HL-60 (cell line): ENCODE measurements at places on chromosomes 6 and 20.

GRCh38 chr20:40359131-40359912 lies 329.7 kb downstream of the MAFB start:
- DNase-seq, result no peak

DNA sequence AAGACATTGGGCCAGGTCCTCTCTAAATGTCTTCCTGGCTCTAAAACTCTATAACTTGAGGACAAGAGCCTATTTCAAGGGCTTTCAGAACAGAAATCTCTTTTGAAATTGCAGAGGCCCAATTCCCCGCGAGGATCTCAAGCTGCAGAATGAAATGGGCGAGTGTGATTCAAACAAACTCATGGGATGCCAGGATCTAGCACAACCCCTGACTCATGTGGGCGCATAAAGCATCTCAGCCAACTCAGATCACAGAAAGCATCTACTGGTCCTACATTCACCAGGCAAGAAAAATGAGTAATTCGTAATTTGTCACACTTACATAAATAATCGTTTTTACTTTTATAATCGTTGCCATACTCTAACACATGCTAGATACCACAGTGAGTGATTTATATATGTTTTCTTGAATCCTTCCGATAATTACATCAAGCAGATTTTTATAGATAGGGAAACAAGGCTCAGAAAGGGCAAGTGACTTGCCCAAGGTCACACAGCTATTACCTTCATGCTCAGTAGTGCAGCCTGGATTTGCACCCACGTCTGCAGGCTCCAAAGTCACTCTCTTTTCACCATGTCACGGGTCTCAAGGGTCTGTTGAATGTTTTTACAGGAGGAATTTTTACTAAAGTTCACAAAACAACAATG lies 26.2 kb downstream of the FOXF2 start:
- DNase-seq, result no peak

DNA sequence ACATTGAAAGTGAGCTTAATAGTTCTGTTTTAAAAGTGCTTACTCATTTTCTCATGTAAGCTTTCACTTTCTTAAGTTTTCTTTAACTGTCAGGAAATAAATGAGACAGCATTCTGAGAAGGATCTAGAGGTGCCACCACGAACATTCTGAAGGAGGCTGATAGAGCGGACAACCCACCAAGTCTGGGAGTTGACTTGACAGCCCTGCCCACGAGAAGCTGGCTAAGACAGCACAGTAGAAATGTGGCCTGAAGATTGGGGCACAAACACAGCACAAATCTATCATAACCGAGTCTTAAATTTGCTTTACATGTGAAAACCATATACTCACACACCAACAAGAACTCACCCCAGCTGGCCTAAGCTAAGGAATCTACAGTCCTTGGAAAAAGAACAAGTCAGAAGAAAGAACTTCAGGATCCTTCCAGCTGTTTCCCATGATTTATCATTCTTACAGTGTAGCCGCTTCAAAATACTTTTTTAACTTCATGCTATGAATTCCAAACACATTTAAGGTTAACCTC lies 144.2 kb upstream of the TNFAIP3 start:
- no peak for DNase-seq

GRCh38 chr6:56888687-56889086 lies 66.2 kb upstream of the BEND6 start:
- DNase-seq, result no peak

DNA sequence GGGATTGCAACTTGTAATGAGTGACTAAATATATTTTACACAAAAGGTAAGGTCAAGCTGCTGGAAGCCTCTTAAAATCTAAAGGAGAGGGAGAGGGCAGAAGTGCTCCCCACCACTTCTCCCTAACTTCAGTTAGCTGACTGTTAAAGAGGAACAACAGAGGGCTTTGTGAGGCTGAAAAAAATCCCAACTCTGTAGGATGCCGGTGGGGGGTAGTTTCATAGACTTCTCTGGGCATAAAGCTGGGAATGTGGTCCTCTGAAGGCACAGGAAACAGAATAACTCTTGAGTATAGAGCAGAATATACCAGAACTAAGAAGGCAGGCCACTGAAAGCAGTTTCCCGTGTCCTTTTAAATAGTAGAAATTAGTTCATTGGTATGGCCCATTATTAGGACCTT lies 71.6 kb downstream of the KIF6 start:
- DNase-seq, result no peak

DNA sequence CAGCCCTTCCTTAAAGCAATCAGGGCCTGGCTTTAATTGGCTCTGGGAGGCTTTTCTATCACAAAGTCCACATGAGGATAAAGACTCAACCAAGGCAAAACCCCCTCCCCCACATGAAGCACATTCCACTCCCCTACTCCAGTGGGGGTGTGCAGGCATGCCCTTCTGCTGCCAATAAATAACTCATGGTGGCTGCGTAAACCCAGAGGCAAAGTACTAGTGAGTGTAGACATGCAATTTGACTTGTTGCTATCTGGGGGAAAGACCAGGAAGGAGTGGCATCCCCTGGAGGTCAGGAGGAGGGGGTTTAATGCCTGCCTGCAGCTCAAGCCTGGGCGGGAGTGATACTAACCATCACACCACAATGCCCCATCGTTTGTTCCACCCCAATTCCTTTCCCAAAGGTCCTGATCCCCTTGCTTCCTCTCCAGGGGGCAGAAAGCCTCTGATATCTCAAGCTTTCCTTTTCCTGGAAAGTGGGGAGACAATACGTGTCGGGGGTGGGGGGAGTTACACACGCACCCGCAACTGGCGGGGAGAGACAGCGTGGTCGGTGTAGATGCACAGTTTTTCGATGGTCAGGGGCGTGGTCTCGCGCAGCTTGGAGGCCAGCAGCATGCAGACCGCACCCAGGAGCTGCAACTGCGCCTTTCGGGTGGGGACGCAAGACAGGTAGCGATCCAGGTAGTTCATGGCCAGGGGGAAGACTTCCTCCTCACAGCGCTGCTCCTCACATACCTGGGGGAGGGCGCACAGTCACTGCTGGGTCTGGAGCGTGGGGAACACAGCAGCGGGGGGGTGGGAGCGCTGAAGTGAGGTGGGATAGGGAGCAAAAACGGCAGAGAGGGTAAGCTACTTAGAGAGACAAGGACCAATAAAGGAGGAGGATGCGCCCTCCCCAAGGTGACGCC lies 1.5 kb downstream of the CCND3 start:
- peak; percentile 38 for DNase-seq

DNA sequence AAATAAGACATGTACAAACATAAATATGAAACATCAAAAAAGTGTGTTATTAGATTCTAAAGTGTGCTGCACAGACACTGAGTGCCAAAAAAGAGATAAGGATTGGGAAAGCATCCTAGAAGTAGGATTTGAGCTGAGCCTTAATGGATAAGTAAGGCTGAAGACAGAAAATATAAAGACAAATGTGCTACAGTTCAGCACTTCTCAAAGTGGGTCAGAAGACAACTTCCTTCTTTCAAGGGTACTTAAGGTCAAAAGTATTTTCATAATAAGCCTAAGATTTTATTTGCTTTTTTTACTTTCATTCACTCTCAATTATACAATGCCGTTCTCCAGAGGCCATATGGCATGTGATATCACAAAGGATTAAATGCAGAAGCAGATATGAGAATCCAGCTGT lies 16.8 kb downstream of the USP45 start:
- no peak for DNase-seq

DNA sequence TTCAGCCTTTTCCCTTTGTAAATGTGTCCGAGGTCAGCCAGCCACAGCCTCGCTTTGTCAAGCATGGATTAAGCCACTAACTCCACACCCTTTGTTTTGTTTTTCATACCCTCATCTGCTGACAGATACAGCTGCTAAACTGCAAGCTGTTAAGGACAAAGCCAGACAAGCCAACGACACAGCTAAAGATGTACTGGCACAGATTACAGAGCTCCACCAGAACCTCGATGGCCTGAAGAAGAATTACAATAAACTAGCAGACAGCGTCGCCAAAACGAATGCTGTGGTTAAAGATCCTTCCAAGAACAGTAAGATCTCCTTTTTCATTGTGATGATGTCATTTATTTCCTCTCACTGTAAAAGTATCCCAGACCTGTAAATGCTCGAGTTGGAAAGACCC lies 269.3 kb downstream of the ARHGAP18 start:
- DNase-seq, result no peak

GRCh38 chr6:11323666-11324452 lies 91.4 kb upstream of the NEDD9 start:
- DNase-seq, result peak; percentile 99

- no peak for DNase-seq
Observed at GRCh38 chr6:54076159-54076789, 35.0 kb upstream of the MLIP start.

DNA sequence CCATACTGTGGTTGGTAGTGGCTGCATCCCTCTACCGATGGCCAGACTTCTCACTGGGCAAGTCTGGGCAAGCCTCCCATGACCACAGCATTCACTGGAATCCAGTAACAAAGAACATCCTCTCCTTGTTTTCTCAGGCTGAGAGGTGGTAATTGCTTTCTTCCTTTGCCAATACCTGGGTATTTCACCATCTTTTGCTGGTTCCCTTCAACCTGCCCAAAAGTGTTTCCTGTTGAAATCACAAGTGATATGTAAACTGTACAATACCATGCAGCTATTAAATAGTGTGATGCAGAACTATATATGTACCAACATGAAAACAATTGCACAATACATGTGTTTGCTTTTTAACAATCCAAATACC lies at the start of gene PTCHD4:
TSS of gene PTCHD4 (minus strand) at position 55 of the 364 bp plus-strand sequence. CDS start 42,240 bp downstream, outside the sequence.
- DNase-seq, result no peak

GRCh38 chr20:13611611-13612125 lies 27.1 kb downstream of the TASP1 start:
- DNase-seq, result no peak

- DNase-seq, result no peak
Observed at GRCh38 chr6:154637392-154637791, 95.8 kb upstream of the SCAF8 start.

DNA sequence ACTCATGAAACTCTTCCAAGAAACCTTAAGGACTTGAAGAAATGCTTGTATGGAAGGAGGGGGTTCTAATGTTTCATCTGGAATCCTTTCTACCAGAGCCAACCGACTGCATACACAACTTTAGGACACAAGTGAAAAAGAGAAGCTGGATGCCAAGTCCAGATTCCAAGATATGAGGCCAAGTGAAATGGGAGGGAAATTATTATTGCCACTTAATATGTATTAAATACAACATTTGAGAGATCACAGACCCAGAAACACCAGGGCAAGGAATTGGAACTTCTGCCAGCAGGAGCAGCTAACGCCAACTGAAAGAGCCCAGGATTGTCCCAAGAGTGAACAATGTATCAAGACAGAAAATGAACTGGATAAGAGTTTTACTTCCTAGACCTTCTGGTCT lies 144.2 kb downstream of the ARHGAP18 start:
- no peak for DNase-seq

- DNase-seq, result no peak
Observed at GRCh38 chr6:16403831-16404230, 165.4 kb downstream of the GMPR start.

GRCh38 chr6:137823826-137824555 lies 43.1 kb upstream of the TNFAIP3 start:
- DNase-seq, result peak; percentile 19

GRCh38 chr6:111791415-111791814 lies 81.8 kb downstream of the FYN start:
- no peak for DNase-seq

DNA sequence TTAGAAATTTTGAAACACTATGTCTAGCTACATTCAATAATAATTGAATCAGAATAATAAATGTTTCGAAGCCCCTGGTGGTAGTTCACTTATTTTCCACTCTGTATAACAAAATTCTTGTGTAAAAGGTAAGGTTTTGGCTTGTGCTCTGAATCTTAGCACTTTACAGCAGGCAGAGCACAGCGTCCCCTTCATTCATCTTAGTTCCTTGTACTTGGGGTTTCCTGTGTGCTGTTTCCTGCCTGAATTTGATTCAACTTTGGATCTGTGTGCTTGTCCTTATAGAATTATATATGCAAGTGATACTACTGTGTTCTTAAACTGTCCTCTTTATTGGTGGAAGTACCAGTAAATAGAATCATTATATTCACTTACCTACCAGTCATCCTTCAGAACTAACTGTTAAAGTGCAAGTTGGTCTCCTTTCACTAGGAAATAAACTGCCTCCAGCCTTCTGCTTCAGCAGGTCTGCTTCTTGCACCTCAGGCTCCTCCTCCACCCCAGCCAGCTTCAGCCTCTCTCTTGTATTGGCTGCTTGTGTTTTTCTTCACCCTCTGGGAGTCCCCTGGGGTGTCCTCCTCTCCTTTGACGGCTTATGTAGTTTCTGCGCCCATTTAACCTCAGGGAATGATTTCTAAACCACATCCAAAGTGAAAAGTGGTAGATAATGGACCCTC lies 28.8 kb upstream of the TULP4 start:
- DNase-seq, result no peak

GRCh38 chr20:40291493-40292135 lies 397.4 kb downstream of the MAFB start:
- DNase-seq, result no peak

- DNase-seq, result no peak
Observed at GRCh38 chr20:63404129-63405085, 43.3 kb upstream of the CHRNA4 start.

GRCh38 chr6:76342611-76343160 lies 270.2 kb upstream of the IMPG1 start:
- no peak for DNase-seq

DNA sequence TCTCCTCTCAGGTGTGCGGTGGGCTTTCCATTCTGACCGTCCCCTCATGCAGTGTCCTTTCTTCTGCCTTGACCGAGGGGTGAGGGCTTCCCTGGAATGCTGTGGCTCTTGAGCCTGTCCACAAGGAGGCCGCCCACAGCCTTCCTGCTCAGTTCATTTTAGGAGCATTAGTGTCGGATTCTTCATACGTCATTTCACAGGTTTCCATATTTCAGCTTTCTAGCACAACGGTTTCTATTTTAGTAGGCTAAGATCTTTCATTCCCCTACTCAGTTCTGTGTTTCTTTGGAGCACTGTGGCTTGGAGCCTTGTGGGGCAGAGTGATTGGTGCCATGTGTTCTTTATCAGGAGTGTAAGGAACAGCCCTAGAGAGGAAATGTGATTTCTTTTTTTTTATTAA lies 5.5 kb downstream of the PPP1R3G start:
- DNase-seq, result no peak

DNA sequence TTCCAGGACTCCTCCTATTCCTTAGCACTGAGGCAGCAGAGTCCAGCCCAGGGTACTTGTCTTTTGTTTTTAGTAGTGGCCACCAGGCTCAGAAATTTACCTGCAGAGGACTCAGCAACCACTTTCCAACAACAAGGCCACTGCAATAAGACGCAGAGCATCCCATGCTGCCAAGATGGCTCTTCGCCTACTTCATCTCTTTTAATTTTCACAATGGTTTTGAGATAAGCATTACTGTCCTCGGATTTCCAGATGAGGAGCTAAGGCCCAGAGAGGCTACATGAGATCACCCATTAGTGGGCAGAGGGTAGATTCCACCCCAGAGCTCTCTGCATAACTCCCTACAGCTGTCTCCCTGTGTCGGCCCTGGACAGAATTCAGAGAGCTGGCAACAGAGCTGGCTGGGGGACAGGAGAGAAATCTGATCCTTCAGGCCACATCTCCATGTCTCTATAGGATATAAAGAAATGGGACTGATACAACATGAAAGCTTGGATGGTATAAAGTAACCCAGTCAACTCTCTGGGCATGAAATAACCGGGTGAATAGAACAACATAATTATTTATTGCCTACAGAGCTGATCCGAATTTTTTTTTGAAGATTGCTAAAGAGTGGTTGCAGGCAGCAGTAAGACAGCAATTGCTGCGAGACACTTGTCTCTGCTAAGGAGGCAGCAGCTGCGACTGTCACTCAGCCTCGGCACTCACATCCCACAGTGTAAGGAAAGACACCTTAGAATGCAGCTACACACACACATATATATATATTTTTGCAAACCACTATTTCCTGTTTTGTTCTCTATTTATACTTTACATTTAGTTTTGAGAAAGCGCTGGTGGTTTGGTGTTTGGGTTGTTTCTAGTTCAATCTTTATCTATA lies 37.2 kb downstream of the SCML4 start:
- DNase-seq, result no peak

- no peak for DNase-seq
Observed at GRCh38 chr20:17177341-17177740, 49.5 kb upstream of the PCSK2 start.
